CD4-positive, alpha-beta T cell treated with Interleukin-10 for 1 hour (primary cell): ENCODE measurements at places on chromosomes 13 and 19.

DNA sequence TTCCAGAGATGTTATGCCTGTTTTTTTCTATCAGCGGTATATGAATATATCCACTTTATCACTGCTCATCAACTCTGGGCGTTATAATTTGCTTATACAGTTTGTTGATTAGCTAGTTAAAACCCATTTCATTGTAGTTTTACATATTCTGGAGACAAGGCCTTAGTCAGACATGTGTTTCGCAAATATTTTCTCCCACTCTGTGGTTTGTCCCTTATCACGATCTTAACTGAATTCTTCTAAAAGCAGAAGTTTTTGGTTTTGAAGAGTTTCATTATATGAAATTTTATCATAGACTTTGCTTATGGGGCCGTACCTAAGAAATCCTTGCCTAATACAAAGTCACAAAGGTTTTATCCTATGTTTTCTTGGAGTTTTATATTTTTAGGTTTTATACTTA is 84.6 kb downstream of the FRY start:
- DNase-seq = no peak

DNA sequence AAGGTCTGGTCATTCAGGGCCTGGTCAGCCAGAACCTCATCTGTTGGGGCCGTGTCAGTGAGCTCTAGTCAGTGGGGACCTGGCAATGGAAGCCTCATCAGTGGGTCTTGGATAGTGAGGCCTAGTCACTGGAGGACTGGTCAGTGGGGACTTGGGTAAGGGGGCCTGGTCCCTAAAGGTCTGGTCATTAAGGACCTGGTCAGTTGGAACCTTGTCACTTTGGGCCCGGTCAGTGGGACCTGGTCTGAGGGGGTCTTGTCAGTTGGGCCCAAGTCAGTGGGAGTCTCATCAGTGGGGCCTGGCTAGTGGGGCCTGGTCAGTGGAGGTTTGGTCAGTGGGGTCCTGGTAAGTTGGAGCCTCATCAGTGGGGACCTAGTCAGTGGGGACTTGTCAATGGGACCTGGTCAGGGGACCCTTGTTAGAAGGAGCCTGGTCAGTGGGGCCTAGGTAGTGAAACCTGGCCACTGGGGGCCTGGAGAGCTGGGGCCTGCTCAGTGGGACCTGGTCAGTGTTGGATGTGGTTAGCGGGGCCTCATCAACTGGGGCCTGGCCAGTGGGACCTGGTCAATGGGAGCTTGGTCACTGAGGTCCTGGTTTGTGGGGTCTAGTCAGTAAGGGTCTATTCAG is 43.7 kb upstream of the TPM4 start:
- DNase-seq = no peak

GRCh38 chr19:42403586-42403985 is 13.5 kb upstream of the CNFN start:
- no peak for DNase-seq

DNA sequence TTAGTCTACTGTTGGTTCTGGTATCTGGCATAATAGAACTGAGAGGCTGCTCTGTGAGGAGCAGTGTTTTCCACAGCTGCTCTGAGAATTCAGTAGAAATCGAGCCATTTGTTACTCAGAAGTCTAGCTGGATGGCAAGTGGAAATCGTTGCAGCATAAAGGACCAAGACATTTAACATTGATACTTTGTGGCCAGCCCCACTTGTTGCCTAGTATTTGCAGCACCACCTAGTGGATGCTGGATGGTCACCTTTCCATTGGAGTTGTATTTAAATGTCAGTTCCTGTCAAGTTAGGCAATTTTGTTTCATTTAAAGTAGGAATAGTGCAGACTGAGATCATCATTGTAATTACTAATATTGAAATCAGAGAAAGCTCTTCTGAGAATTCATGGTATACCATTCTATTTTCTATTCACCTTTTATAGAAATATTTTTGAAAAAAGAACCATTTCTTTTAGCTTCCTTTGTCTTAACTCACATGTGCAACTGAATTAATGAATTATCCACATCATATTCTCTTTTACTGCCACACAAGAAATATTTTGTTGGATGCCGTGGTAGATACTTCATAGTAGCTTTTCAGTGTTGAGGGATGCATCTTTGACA is 64.6 kb downstream of the PDS5B start:
- DNase-seq = peak; percentile 71

DNA sequence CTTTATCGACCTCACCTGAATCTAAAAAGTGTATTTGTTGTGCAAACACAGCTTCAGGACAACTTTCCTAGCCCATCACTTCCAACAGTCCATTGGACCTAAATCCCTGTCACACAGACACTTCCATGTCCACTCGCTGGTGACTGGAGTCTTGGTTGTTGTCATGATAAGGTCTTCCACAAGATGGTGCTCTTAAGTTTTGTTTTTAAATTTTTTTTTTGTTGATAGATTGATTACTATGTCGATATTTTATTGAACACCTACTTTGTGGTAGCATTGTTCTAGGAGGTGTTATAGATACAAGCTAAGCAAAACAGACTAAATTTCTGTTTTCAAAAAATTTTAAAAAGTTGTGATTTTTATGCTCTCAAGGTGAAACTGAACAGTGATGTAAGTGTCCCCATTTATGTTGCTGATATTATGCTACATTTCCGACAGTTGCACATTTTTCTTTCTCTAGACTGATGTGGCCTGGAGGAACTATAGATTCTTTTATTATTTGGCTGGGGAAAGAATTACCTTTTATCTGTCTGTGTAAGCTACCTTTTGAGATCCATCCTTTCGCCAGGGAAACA is 8.1 kb upstream of the ERICH6B start:
- DNase-seq = peak; percentile 27

GRCh38 chr13:49954674-49955455 is 18.7 kb upstream of the SPRYD7 start:
- DNase-seq = no peak

GRCh38 chr13:31786011-31786410 is 46.7 kb downstream of the RXFP2 start:
- DNase-seq = no peak

- no peak for DNase-seq
These were observed 2659.4 kb upstream of the PCDH20 start for GRCh38 chr13:64074971-64075474.

- no peak for DNase-seq
These were observed 164.2 kb downstream of the FOXO1 start for GRCh38 chr13:40502236-40502635.
